ENCODE measurements at places on chromosomes 6 and 20.

DNA sequence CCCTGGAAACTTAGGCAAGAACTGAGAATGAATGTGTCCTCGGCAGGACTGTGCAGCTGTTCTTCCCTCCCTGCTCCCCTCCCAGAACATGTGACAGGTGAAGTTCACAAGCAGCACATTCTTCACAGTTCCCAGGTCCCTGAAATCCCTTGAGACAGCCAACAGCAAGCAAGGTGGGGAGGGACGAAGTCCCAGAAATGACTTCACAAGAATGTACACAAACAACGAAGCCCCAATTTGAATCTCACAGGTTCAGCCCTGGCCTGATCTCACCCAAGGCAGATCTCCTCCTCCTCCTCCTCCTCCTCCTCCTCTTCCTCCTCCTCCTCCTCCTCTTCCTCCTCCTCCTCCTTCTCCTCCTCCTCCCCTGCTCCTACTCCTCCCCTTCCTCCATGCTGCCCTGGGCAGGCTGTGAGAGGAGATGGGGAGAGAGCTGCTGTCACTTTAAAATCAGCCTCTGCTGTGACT is 32.4 kb downstream of the WRNIP1 start:
- H3K27me3 ChIP-seq: no peaks in the 10 kb centered on the region
- no peak overlapping the region for H3K27ac ChIP-seq
- no peak overlapping the region for H3K4me3 ChIP-seq
- 0 out of 2 replicates have a peak, but pooled peaks cover 7% of the 10 kb centered on the region for H3K4me1 ChIP-seq
- H3K36me3 ChIP-seq: no peaks in the 10 kb centered on the region

- peaks cover under 1% of the 10 kb centered on the region for H3K27me3 ChIP-seq
- DNase-seq: peak; percentile 59
- peak overlapping the region; percentile 95 for H3K27ac ChIP-seq
- H3K36me3 ChIP-seq: peaks cover 18% of the 10 kb centered on the region
- peak overlapping the region; percentile 73 for H3K4me3 ChIP-seq
Measured at GRCh38 chr6:132812756-132813172, 1.6 kb upstream of the RPS12 start.

DNA sequence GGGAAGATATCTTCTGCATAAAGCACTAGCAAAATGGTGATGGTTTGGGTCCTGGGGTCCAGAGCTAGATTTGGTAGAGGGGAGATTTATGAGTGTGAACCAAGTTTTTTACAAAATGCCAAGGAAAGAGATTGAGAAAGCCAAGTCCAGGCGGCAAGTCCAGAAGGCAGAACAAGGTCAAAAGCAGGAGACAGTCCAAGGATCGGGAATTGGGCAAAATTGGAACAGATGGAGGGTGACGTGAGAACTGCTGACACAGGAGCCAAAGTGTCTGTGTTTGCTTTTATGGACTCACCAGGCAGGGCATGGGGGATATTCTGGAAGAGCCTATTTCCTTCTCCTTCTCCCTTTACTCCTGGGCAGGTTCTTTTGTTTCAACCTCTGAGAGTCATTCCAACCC is 4.1 kb downstream of the NHLRC1 start:
- H3K36me3 ChIP-seq: no peaks in the 10 kb centered on the region
- H3K27ac ChIP-seq: no peak overlapping the region
- no peaks in the 10 kb centered on the region for H3K27me3 ChIP-seq

DNA sequence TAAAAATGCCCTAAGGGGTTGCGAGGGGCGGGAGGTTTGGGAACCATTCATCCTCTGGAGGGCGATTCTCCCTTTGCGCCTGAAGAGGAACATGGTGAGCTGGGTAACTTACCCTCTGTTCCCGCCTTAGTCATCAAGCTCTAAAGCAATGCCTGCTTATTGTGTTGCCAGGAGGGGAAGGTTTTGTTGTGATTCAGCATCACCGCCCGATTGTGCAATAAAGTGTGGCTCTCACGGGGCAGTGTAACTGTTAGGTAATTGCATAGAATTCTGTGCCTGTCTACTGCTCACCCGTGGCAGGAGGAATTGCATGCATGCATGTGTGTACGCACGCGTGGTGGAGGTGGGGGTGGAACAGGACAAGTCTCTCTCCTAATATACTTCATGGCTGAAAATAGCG is 95.5 kb upstream of the AGPAT4 start:
- no peak overlapping the region for H3K4me3 ChIP-seq
- no peaks in the 10 kb centered on the region for H3K4me1 ChIP-seq
- DNase-seq: peak; percentile 81
- H3K36me3 ChIP-seq: no peaks in the 10 kb centered on the region

DNA sequence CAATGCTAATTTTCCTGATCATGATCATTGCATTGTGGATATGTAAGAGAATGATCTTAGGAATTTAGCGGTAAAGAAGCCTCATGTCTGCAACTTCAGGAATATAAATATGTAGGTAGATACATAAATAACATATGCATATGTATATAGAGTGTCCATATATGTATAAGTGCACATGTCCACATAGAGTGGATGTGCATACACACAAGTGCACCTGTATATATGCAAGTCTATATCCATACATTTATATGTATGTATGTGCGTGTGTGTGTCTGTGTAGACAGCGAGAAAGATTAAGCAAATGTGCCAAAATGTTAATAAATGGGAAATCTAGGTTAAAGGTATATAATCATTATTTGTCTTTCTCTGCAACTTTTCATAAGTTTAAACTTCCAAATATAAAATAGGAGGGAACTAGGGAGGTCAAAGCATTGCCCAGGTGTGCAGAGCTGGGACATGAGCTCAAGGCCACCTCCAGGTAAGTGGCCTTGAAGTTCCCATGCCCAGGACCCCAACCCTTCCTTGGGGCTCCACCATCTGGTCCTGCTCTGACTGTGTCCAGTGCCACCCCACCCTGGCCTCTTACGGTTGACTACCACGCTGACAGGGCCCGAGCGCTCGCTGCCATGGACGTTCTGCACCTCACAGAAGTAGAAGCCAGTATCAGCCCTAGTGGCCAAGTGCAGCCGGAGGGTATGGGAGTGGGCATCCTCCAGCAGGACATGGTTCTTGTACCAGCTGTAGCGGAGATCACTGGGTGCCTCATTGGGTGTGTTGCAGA is 9.6 kb downstream of the SIGLEC1 start:
- H3K4me1 ChIP-seq: no peaks in the 10 kb centered on the region
- peaks cover 44% of the 10 kb centered on the region for H3K27me3 ChIP-seq
- no peak overlapping the region for H3K27ac ChIP-seq
- H3K4me3 ChIP-seq: no peak overlapping the region
- DNase-seq: no peak

DNA sequence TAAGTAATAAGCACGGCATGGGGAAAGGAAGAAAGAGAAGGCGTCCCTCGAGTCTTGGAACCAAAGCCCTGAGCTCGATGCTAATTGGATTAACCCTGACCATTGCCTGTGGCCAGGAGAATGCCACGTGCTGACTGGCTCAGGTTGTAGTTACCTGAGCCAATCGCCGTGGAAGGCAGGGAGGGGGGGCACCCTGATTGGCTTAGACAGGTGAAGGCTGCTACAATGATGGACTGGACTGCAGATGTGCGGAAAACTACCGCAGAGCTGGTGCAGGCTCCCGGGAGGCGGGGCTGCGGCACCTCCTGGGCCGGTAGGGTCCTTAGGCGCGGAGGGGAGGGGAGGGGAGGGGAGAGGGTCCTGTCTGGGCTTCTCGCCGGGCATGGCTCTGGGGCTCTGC is 121.3 kb downstream of the TFAP2C start:
- H3K36me3 ChIP-seq: no peaks in the 10 kb centered on the region
- no peaks in the 10 kb centered on the region for H3K4me1 ChIP-seq
- no peak for DNase-seq

GRCh38 chr6:3334555-3334954 is 75.8 kb downstream of the PSMG4 start:
- no peaks in the 10 kb centered on the region for H3K36me3 ChIP-seq
- no peak overlapping the region for H3K27ac ChIP-seq
- no peak overlapping the region for H3K4me3 ChIP-seq
- H3K4me1 ChIP-seq: peaks cover 10% of the 10 kb centered on the region

GRCh38 chr6:136677344-136677743 is 114.9 kb downstream of the MAP3K5 start:
- H3K4me1 ChIP-seq: no peaks in the 10 kb centered on the region
- no peak for DNase-seq
- no peaks in the 10 kb centered on the region for H3K27me3 ChIP-seq
- no peak overlapping the region for H3K4me3 ChIP-seq

- peak overlapping the region; percentile 52 for H3K27ac ChIP-seq
- peaks cover 3% of the 10 kb centered on the region for H3K36me3 ChIP-seq
- H3K27me3 ChIP-seq: peaks cover 57% of the 10 kb centered on the region
- H3K4me3 ChIP-seq: peak overlapping the region; percentile 67
- DNase-seq: no peak
Measured at GRCh38 chr6:10410207-10411050, 4.4 kb downstream of the TFAP2A start.

- H3K4me1 ChIP-seq: no peaks in the 10 kb centered on the region
- H3K4me3 ChIP-seq: no peak overlapping the region
- H3K36me3 ChIP-seq: no peaks in the 10 kb centered on the region
- no peaks in the 10 kb centered on the region for H3K27me3 ChIP-seq
Measured at GRCh38 chr6:163249651-163250101, 164.8 kb upstream of the QKI start.

DNA sequence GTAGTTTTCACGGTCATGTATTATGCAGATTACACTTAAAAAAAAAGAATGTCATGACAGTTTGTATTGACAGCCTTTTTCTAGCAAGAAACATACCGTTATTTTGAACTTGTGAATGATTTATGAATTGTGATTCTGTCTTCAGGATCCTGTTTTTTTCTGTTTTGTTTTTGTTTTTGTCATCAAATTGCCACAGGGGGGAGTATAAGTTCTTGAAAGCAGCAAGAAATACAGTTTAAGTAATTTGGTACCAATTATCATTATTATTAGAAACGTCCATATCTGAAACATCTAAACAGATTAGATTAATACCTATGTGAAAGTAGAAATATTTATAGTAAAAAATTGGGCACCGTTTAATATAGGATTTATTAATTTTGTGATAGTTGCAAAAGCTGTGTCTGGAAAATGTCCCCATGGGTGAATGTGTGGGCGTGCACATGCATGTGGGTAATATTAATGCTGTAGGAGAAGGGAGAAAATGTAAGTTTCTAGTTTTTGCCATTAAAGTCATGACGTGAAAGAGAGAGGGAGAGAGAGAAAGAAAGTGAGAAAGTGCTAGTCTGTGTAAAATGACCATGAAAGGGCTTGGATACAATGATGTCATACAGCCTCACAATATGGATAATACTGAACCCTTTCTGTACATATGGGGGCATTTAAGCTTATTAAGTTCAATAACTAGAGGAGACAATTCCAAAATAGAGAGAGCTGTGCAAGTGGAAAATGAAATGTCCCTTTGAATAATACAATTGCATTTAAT is 9.4 kb upstream of the CCN2 start:
- DNase-seq: peak; percentile 47
- no peak overlapping the region for H3K4me3 ChIP-seq
- H3K36me3 ChIP-seq: no peaks in the 10 kb centered on the region
- H3K4me1 ChIP-seq: peaks cover 4% of the 10 kb centered on the region

DNA sequence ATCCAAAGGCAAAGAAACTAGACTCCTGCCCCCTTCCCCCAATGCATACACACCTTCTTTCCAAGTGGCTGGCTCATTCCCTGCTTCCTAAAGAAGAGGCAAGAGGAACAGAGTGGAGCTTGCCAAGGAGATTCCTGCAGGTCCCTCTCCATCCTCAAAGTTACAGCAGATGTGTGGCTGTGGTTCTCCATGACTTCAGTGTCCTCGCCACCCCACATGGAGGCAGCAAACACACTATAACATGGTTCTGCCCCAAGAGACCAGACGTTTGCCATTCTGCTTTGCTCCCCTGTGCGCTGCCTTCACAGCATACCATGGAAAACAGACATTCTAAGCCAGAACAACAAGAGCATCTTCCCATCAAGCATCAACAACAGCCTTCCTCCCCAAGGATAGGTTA is 84.4 kb downstream of the BACH2 start:
- H3K36me3 ChIP-seq: no peaks in the 10 kb centered on the region
- H3K27me3 ChIP-seq: no peaks in the 10 kb centered on the region
- DNase-seq: no peak

- H3K4me3 ChIP-seq: no peak overlapping the region
- no peaks in the 10 kb centered on the region for H3K4me1 ChIP-seq
- DNase-seq: no peak
- no peaks in the 10 kb centered on the region for H3K36me3 ChIP-seq
Measured at GRCh38 chr20:42260184-42260583, 642.0 kb upstream of the CHD6 start.

GRCh38 chr6:123575188-123575587 is 61.6 kb downstream of the TRDN start:
- H3K27ac ChIP-seq: no peak overlapping the region
- no peak overlapping the region for H3K4me3 ChIP-seq
- H3K27me3 ChIP-seq: no peaks in the 10 kb centered on the region
- DNase-seq: no peak

All from IMR-90 (cell line).